ENCODE measurements at places on chromosomes 11 and 22. TPM values are rescaled to one million over a fixed set of nuclear protein-coding genes. Genes with fewer than 3 reads are reported as not detected.
A peak's percentile ranks its signal among the peaks of the same experiment; 100 is the strongest.

DNA sequence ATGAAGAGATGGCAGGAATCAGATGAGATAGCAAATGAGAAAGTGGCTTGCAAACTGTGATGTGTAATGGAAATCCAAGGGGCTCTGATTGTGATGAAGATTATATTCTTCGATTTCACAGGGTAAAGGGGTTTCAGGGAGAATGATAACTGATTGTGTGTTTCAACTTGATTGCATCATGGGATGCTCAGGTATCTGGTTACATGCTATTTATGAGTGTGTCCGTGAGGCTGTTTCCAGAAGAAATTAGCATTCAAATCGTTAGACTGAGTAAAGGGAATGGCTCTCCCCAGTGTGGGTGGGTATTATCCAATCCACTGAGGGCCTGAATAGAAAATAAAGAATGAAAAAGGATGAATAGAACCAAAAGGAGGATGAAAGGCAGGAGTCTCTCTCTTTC is 278.7 kb upstream of the LARGE1 start:
- DNase-seq, result no peak

- DNase-seq, result peak; percentile 65
These were observed 7.6 kb downstream of the OR56A1 start for GRCh38 chr11:6022956-6023355.

- peak; percentile 11 for DNase-seq
These were observed 5.8 kb downstream of the ZBTB44 start for GRCh38 chr11:130308886-130309285.

DNA sequence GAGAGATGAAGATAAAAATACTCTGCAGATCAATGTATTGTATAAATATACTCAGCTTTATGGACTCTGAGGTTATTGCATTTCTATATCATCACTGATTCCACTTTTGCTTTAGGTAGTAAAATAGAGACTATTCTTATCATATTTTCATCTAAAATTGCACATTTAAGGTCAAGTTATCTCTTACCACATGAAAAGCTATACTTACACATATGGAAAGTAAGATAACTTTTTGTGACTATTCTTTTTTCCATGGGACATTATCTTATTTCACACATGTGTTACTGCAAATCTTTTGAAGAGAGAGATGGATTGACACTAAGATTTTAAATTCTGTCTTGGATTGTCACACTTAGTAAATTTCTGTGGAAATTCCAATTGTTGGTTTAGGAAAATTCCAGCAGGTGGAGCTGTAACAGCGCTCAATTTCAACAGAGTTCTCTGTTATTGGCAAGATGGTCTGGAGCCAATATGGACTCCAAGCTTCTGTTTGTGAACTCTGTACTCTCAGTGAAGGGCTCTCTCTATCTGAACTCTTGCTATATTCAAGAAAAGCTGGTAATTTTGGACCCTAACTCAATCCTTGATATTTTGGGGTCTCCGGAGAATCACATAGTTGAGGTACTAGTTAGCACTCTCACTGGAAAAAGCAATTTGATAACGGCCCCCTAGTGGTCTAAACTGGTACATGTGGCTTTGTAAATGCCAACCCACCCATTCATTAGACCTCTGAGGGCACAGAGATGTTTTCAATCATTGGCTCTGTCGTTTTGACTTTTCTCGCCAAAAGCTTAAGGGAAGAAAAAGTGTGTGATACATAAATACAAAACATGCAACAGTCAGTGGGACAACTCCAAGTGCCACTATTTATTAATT is 429.7 kb downstream of the ETS1 start:
- DNase-seq, result peak; percentile 76

The PNPLA2 gene
- total RNA-seq, result 7.9 TPM

The SPI1 gene
- total RNA-seq, result not detected

The ZP1 gene
- total RNA-seq, result not detected

The IFITM10 gene
- total RNA-seq, result not detected

The P4HA3 gene
- total RNA-seq, result 2.2 TPM

The GAS2 gene
- 9.1 TPM for total RNA-seq

The FADD gene
- total RNA-seq, result 175 TPM

The PICK1 gene
- total RNA-seq, result 35.7 TPM

All from SK-MEL-5 (cell line).